Stimulated activated naive CD8-positive, alpha-beta T cell treated with anti-CD3 and anti-CD28 coated beads, Interleukin-15, Interleukin-2, amounts not matched to agents 100 U/mL and 50 U/mL, for 24 hours (primary cell): ENCODE measurements at places on chromosomes 6 and 20.

GRCh38 chr20:64138276-64138815 is 25.9 kb upstream of the MYT1 start:
- DNase-seq: no peak

DNA sequence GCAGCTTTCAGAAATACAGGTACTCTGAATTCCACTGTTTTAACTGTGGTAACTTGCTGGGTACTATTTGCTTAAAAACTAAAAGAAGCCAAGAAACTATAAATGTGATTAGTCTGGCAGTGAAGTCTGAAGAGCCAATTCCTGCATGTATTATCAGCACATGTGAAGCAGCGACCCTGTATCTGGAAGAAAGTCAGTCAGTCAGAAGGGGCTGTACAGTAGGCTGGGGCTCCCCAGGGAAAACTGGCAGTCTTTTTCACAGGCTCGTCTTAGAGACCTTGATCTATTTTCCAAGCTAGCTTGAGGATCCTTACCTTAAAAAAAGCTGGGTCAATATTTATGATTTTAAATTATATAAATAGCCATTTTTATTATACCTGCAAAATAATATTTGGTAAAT is 104.9 kb downstream of the PDSS2 start:
- no peak for DNase-seq

DNA sequence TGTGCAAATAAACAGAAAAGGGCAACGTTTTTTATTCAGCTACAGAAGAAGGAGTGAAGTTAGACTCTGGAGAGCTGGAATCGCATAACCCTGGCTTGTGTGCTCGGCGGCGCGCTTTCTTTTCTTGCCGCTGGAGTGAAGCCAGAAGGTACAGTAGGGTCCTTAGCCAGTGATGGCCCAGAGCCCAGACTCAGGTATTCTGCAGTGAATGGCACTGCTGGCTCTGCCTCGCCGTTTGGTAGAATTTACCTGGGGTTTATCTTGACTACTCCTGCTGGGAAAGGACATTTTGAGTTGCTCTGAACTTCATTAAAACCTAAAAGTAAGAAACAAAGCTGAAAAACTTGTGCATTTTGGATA is 56.9 kb upstream of the TIAM2 start:
- DNase-seq: no peak

DNA sequence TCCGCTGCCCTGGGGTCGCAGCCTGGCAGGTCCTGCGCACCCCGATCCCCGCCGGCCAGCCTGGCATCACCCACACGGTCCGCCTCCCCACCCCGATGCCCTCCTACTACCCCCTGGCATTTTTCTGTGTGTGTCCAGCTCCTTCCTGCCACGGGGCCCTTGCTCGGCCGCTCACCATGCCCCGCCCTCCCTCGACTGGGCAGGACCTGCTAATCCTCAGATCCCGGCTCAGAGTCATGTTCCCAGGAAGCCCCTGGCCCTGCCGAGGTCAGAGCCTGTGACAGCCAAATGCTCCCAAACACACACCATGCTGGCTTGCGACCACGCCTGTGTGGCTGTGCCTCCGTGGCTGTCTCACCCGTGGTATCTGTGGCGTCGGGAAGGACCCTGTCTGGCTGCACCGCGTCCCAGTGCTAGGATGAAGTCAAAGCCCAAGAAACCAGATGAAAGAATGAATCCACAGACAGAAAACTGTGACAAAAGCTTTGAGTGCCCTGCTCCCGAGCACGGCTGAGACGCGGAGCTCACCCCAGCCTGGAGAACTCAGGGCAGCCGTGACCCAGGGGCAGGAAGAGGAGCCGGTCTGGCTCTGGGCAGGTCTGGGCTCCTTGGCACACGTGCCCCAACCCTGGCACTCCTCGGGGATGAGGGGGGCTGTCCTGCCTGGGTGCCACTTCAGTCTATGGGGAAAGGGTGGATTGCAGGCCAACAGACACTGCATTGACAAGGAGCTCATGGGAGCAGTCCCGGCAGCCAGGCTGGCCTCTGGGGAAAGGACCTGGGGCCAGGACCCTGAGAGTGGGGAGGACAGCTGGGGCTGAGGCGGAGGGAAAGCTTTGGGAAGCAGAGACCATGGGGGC is 20.8 kb upstream of the SLCO4A1 start:
- no peak for DNase-seq

DNA sequence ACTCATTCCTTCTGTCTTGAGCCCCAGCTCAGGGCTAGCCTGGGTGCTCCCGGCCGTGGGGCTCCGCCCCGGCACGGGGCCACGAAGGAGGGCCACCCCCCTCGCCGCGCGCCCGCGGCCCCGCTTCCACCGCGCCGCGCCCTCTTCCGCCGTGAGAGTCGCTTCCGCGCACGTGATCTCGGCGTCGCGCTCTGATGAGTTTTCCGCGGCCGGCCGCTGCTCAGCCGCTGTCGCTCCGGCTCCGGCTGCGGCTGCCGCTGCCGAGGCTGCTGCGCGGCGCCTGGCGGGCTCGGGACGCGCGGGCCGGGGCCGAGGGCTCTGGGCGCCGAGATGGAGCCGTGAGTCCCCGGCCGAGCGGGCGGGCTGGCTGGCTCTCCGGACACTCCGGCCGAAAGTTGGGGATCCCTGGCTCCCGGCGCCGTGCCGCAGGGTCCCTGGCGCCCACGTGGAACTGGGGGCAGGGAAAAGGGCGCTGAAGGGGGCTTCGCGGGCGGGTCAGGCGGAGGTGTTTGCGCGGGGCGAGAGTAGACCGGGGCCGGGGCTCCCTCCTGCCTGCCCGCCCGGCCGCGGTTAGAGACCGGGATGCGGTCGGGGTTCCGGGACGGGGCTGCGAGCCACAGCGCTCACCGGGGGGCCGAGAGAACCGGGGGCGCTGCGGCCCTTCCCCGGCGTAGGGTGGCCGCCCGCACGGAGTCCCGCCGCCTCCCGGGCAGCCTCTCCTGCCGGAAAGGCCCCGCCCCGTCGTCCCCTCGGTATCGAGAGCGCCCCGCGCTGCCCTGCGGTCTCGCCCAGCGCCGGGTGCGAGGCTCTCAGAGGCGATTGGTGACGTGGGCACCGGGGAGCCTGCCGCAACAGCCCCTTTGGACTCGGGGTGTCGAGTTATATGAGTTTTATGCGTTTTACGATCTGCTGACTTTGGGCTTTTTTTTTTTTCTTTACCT is at the start of gene TMEM181:
Gene TMEM181 (plus strand): TSS at position 197 of the 941 bp plus-strand sequence. CDS start 134 bp downstream, at position 331.
- DNase-seq: peak; percentile 91

DNA sequence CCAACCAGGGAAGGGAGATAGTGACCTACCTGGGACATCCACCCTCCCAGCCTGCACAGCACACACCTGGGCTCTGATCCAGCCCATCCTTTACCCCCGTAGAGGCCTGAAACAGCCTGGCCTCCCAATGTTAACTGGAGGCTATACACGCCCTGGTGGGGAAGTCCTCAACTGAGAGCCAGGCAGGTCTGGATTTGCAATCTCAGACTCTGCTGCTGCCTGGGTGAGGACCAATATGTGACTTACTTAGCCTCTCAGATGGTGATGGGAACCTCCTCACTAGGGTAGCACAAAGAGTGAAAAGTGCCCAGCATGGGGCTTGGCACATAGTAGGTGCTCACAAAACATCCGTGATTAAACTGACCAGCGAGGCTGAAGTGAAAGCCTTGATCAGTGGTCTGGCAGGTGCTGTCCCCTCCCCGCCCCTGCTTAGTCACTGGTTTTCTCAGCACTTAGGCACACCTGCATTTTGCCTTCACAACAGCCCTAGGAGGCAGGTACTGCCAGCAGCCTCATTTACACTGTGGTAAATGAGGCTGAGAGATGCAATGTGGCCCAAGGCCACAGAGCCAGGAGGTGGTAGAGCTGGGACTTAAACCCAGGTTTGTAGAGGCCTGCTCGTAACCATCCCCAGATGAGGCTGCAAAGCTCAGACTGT is 12.4 kb downstream of the PEDS1 start:
- no peak for DNase-seq

DNA sequence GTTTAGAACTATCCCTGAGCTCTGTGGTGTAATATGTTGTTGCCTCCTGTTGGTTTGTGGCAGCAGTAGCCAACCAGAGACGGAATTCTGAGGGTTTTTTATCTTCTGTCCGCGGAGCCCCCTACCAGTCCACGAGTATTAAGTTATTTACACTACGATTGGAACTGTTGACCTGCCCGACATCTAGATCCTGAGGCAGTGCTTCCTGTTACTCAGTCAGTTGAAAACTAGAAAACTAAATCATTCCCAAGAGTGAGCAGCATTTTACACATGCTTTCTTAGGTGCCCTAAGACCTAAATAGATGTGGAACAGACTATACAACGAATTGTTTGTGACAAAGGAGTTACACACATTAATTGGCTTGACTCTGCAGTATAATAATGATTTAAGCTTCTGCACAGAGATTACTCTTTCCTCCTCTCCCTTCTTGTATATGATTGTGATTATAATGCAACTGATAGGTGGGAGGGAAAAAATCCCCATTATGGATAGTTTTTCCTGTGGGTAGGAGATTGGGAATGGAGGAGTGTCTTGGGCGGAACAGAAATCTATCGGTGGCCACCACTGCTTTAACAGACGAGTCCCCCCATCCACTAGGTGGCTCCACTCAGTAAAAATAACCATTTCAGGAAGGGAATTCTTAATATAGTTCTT is 1.7 kb downstream of the LOC128125822 start:
- peak; percentile 58 for DNase-seq

DNA sequence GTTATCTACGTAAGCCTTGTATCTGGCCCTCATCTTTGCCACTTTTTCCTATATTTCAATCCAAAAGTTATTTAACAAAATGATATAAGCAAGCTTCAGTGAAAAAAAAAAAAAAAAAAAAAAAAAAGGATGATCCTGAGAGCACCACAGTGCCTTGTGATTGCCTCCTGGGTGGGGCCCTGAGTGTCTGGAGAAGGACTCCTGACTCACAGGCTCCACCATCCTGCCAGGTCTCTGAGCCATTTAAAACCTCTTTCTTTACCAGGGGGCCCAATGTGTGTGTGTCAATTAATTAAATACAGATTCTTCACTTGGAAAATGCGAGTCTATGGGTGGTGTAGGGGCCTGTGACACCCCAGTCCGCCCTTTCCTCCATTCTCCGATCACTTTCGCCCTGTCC is 105.2 kb downstream of the SMOC2 start:
- no peak for DNase-seq

DNA sequence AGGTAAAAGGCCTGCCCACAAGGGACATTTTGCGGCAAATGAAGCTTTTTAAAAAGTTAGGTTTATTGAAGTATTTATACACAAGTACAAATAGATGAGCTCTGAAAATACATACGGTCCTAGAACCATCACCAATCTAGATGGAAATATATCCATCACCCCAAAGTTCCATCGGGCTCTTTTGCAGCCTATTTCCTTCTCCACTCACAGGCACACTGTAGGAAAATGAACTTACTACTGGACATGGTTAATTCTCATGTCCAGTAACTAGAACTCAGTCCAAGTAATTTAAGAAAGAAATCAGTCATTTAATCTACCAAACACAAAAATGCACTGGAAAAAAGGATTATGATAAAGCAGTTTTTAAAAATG is 6.2 kb downstream of the PCNA start:
- no peak for DNase-seq

GRCh38 chr6:168590406-168590805 is 149.4 kb downstream of the SMOC2 start:
- DNase-seq: no peak

DNA sequence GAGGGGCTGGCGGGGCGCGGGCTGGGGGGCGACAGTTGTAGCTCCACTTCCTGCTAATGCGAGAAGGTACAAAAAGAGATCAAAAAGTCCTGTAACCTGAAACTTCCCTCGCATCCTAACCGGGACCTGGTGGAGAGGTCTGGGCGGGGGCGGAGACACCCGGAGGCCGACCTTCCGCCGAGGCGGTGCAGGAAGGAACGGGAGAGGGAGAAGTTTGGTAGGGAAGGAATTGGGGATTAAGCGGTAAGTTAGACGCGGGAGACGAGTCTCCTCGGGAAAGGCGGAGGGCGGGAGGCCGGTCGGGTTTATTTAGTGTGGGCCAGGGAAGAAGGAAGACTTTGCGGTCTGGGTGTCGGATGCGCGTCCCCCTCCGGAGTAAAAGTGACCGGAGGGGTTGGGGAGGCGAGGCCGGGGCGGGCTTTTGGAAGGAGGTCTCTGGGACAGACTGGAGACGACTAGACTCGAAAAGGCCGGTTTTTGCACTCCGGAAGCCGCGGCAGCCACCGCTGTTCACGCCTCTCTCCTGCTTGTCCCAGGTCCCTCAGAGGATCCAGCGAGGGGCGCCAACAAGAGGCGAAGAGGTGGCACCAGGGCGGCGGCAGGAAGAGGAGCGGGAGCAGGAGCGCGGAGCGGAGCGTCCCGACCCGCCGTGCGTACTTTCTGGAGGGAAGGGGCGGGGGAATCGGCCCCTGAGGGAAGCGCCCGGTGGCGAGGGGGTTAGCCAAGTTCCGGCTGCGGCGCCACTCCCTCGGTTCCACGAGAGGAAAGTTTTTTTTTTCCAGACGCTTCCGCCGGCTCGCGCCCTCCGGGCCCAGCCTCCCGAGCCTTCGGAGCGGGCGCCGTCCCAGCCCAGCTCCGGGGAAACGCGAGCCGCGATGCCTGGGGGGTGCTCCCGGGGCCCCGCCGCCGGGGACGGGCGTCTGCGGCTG is 734 bp downstream of the TPBG start:
- DNase-seq: peak; percentile 7

DNA sequence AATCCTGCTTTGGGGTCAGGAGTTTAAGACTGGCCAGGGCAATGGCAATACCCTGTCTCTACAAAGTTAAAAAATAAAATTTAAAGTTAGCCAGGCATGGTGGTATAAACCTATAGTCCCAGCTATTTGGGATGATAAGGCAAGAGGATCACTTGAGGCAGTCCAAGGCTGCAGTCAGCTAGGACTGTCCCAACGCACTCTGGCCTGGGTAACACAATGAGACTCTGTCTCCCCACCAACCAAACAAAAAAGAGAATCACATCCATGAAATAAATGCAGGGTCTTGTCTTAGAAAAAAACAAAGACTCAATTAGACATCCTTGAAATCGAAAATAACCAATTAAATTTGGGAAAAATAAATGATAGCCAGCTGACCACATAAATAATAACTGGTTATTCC is 88.9 kb downstream of the PHIP start:
- no peak for DNase-seq

- DNase-seq: no peak
Observed at GRCh38 chr20:24962510-24962909, 13.4 kb downstream of the CST7 start.

DNA sequence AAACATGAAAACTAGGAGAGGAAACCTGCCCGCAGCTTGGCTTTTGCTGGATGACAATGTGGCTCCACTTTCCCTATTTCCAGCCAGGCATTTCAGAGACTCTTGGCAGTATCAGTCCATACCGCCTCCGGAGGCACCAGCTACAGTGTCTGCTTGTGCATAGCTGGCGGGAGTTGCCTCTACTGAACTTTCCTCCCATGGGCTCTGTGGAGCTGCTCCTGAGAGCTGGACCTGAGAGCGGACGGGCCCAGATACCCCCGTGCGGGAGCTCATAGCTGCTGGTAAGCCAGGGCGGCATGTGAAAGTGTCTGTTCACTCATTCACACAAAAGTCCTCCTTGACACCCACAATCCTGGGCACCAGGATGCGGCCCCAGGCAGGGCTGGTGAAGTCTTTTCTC is 130.3 kb upstream of the PMEPA1 start:
- DNase-seq: no peak

DNA sequence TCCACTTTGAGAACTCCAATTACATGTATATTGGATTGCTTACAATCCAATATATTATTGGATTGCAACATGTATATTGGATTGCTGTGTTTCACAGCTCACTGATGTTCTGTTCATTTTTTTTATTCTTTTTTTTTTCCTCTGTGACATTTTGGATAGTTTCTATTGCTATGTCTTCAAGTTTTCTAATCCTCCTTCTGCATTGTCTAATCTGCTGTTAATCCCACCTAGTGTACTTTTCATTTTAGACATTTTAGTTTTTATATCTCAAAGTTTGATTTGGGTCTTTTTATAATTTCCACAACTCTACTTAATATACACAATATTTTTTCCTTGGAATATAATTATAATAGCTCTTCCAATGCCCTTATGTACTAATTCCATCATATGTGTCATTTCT is 34.5 kb downstream of the CNBD2 start:
- no peak for DNase-seq
